Upper lobe of right lung (tissue), 1 donor: ENCODE measurements at places on chromosomes 6 and 20. TPM values are rescaled to one million over a fixed set of nuclear protein-coding genes. Genes with fewer than 3 reads are reported as not detected.

DNA sequence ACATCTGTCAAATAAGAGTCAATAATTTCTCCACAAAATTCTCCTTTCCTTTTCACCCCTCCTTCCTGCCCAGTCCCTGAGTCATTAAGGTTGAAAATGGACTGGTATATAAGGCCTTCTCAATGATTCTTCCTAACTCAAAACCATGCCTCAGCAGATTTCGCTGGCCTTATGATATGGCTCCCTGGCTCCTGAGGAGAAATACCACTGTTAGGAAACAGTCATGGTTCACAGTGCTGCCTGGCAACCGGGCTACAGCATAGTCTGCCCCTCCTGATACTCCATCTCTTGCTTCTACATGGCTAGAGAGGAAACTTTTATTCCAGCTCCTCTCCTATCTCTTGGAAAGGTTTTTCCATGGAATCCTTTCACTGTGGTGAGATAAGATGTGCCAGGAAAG lies 4.7 kb downstream of the UBE2J1 start:
- peaks cover 41% of the 10 kb centered on the region for H3K4me1 ChIP-seq
- H3K27me3 ChIP-seq: no peaks in the 10 kb centered on the region
- H3K27ac ChIP-seq: no peak overlapping the region
- DNase-seq: no peak
- H3K36me3 ChIP-seq: no peaks in the 10 kb centered on the region
- no peak overlapping the region for H3K4me3 ChIP-seq

- H3K36me3 ChIP-seq: no peaks in the 10 kb centered on the region
- no peak overlapping the region for H3K4me3 ChIP-seq
- no peak overlapping the region for H3K27ac ChIP-seq
- no peaks in the 10 kb centered on the region for H3K27me3 ChIP-seq
These were observed 2.8 kb upstream of the NUP153 start for GRCh38 chr6:17709476-17709875.

- H3K27me3 ChIP-seq: no peaks in the 10 kb centered on the region
- no peak overlapping the region for H3K4me3 ChIP-seq
- no peak for DNase-seq
- H3K4me1 ChIP-seq: no peaks in the 10 kb centered on the region
These were observed 249.3 kb downstream of the PRKN start for GRCh38 chr6:162478192-162478671.

DNA sequence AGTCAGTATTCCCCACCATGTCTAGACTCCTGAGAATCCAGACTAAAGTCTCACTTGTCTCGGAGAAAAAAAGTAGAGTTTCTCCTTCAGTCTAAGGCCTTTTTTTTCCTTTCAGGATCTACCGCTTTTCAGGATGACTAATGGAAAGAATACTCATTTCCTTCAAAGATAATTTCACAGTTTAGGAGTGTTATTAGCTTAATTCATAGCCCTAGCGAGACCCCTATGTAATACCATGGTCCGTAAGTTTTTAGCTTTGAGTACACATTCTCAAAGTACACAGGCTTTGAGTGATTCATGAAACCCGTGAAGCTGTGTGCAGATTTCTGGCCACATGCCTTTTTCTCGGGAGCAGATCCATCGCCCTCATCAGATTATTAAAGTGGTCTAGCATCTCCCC lies 133.1 kb downstream of the SOX4 start:
- H3K4me1 ChIP-seq: peaks cover 3% of the 10 kb centered on the region
- DNase-seq: no peak
- H3K27me3 ChIP-seq: no peaks in the 10 kb centered on the region
- no peak overlapping the region for H3K27ac ChIP-seq
- H3K4me3 ChIP-seq: no peak overlapping the region
- no peaks in the 10 kb centered on the region for H3K36me3 ChIP-seq

DNA sequence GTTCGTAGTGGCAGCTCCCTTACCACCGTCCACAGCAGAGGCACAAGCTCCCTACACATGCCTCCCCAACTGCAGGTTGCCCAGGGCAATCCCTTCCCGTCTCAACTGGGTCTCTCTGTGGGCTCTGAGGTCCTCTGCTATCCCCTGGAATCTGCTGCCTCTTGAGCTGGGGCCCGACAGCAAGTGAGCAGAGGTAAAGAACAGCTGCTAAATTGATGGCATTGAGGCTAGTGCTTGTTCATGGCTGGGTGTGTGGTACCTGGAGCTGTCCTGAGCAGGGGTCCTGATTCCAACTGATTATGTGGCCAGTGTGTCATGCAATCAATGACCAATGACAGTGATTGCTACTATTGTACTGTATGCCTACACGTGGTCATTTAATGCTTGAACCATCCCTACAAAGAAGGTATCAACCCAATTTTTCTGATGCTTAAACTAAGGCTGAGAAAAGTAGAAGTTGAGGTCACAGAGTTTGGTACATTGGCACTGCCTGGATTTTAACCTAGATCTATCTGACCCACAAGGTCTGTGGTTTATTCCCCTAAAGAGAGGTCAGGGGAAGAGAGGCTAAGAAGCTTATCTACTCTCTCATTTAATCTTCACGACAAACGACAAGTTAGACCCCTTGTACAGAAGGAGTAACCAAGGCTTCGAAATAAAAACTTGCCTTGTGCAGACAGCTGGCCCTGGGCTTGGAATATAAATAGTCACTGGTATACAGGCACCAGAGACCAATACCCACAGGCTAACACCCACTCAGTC lies 41.1 kb downstream of the HNF4A start:
- DNase-seq: no peak
- H3K27ac ChIP-seq: no peak overlapping the region
- H3K36me3 ChIP-seq: no peaks in the 10 kb centered on the region
- no peaks in the 10 kb centered on the region for H3K27me3 ChIP-seq
- no peak overlapping the region for H3K4me3 ChIP-seq

DNA sequence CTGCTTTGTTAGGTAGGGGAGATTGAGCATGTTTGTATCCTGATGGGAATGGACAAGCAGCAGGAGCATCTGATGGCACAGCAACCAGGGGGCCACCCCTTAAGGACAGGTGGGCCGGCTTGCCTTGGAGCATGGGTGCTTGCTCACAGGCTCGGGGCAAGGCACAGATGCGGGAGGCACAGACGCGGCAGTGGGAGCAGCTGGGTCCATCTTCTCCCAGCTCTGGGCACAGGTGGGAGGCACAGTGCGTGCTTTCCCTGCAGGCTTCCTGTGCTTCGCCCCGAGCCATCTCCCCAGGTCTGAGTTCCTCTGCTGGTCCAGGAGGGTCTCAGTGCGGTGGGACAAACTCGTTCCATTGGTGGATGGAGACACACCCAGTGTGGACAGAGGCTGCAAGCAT lies 73.6 kb upstream of the BHLHE23 start:
- no peaks in the 10 kb centered on the region for H3K36me3 ChIP-seq
- DNase-seq: peak; percentile 52
- H3K4me3 ChIP-seq: no peak overlapping the region
- no peaks in the 10 kb centered on the region for H3K4me1 ChIP-seq
- peaks cover 7% of the 10 kb centered on the region for H3K27me3 ChIP-seq

- no peak for DNase-seq
- H3K27ac ChIP-seq: no peak overlapping the region
- H3K4me1 ChIP-seq: no peaks in the 10 kb centered on the region
- no peaks in the 10 kb centered on the region for H3K27me3 ChIP-seq
These were observed 208.4 kb downstream of the ANKRD60 start for GRCh38 chr20:58019850-58020625.

The C6orf132 gene
- total RNA-seq: 11.5 TPM
